ENCODE measurements at places on chromosomes 1 and 21.

DNA sequence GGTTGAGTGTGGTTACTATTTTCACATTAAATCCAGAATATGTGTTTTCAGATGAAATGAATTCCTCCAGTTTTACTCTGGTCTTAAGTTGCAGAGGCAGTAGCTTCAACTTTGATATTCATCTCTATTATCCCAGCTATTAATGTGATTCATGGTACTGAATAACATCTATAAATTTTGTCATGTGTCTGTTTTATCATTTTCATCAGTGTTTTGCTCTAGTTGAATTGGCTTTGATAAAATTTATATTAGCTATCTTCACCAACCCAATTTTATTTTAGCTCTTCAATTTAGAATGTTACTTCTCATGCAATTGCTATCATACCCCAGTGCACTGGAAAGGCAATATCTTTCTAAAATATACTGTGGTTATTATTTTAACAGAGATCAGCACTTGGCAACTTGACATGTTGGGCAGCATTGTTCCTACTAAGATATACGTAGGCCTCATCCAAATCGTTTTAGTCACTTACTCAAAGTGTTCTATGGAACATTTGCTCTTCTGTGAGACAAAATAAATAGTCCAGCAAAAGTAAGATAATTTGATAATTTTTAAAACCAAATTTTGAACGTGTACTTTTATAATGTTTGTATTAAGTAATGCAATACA, 184.3 kb downstream of the NCAM2 start:
- no peak for DNase-seq

DNA sequence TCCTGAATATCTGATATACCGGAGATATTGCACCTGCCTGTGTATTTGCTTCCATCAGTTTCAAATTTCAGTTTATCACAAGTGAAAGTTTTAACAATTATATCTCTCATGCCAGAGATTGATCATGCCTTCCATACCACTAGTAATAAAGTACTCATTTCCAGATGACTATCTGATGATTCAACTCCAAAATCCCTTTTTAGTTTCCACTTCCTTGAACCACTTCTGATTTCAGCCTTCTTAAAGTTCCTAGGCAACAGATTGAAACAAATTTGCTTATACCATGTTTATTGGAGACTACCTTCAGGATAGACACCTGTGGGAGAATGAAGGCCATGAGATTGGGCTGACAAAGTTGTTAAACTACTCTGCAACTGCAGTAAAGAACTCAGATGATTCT, 21.5 kb upstream of the COL11A1 start:
- DNase-seq: no peak

DNA sequence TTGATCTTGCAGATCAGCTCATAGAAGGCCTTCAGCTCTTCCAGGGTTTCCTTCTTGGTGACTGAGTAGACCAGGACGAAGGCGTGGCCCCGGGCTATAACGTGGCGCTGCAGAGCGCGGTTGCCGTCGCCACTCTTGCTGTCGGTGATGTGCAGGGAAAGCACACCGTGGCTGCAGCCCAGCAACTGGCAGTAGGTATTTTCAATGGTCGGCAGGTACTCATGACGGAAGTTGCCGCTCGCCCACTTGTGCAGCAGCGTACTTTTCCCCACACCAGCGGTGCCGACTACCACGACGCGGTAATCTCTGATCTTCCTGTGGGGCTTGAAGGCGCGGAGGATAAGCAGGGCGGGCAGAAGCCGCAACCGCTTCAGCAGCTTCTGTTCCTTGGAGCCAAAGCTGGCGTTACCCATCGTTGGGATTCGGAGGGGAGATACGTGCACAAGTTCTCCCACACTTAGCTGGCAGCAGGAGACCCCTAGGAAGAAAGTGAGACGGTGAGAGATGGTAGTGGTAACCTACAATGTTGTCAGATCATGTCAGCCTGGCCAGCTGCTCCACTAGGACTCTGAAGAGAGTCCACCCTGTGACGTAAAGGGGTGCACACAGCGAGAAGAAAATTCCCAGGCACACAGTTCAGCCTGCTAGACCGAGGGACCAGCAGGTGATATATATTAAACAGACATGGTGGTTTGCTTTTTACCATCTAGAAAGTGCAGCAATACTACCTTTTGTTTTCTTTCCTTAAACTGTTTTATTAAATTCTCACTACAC, 3.4 kb downstream of the DIRAS3 start:
- no peak for DNase-seq

- DNase-seq: no peak
These were observed 13.2 kb downstream of the FCER1A start for GRCh38 chr1:159315381-159315780.

DNA sequence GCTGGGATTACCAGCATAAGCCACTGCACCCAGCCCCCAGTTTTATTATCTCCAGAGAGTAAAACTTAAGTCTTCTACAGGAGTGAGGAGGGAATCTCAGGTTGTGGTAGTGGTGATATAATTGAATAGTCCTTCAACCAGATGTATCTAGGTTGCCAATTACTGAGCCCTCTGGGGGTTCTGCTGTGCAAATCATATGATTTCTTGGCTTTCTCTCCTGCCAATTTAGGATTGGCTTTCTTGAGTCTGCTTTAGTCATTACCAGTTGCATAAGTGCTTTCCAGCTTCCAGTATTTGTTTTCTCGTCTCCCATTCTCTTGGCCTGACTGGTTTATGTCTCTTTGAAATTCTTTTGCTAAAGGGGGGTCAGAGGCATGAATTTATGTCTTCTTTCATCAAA, 11.1 kb downstream of the CPT2 start:
- DNase-seq: no peak

All from liver (tissue), 10 donors.